ENCODE measurements at places on chromosomes 11 and 22.

DNA sequence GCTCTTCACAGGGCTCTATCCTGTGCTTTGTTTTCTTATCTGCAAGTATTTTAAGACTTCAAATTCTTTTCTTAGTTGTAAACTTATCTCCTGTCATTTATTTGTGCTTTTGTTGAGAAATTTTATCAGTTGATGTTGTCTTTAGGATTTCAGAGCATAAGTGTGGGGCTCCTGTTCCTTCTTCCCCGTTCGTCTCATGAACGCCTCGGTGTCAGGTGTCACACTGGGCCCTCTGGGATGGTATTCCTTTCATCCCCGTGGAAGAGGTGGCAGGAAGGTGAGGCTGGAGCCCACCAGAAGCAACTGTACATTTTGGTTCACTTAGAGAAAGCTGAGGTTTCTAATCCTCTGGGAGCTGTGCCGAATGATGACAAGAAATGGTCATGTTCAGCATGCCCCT, 17.9 kb downstream of the NADSYN1 start:
- DNase-seq: no peak

DNA sequence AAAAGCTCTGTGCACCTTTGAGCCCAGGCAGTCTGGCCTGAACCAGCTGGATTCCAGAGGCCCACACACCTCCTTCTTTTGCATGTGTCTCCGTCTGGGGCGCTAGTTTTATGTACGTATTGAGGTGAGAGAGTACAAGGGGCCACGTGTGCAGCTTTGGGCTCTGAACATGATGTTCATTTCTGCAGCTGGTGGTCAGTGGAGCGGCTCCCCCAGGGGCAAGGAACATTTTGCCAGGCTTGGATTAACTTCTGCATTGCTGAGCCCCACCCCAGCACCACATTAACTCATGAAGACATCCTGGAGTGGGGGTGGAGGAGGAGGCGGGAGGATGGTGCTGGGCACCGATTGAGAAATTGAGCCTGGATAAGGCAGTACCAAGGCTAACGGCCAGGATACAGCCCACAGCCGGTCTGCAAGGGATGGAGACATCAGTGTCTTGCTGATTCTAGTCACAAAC, 13.8 kb downstream of the USP2 start:
- no peak for DNase-seq

DNA sequence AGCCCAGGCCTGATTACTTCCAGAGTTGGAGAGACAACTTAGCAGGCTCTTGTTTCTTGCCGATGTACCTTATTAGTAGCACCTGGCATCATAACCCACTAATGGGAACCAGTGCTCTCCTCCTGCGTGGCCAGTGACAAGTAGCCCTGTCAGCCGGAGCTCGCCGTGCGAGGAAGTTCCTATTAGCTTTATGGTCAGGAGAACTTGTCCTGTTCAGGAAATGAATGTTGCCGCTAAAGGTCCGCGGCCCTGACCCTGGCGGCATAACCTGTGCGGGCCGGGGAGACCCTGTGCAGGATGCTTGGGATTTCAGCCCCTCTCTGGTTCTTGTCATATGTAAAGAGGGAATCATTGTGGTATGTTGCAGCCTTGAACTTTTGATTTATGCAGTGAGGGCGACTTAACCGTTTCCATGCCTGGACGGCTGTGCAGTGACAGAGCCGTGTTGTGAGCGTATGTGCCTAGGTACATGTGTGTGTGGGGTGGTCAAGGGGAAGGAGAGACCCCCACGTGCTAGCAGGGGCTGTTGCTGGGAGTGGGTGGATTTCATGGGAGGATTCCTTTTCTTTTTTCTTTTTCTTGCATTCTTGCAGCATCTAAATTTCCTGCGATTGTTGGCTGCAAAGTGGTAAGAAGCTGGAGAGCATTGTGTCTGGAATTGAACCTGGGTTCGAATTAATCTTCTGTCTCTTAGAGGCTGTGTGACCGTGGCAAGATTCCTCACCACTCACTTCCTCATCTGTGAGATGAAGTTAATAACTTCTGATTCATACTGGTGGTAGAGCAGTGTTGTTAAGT, 15.2 kb downstream of the ZBTB16 start:
- DNase-seq: no peak

DNA sequence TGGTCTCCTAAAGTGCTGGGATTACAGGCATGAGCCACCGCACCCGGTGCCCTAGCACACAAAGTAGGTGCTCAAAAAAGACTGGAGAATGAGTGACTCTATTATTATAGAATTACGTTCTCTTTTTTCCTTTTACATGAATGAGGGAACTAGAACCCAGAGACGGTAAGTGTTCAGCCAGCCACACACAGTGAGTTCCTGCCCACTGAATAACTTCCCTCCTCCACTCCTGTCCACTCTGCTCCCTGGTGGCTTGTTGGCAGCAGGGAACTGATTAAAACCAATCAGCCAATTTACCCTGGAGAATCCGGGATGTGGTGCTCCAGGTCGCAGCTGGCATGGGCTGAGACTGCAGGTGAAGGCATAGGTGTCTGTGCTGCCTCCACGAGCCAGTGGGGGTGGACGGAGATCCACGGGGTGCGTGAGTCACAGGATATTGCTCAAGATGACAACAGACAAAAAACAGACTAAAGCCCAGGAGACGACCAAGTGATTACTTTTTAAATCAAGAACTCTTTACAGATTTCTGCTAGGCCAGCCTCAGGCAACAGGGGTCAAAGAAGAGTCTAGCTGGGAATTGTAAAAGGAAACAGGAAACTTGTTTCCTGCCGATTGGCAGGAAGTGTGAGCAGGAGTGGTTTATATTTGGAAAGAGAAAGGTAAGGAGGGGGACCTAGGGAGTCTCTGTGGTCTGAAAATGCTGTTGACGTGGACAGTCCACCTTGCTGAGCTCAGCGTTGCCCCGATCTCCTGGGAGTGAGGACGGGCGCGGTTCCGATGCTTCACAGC, 95.2 kb upstream of the TP53I11 start:
- DNase-seq: no peak

GRCh38 chr11:86210898-86211297, 33.7 kb upstream of the EED start:
- DNase-seq: no peak

DNA sequence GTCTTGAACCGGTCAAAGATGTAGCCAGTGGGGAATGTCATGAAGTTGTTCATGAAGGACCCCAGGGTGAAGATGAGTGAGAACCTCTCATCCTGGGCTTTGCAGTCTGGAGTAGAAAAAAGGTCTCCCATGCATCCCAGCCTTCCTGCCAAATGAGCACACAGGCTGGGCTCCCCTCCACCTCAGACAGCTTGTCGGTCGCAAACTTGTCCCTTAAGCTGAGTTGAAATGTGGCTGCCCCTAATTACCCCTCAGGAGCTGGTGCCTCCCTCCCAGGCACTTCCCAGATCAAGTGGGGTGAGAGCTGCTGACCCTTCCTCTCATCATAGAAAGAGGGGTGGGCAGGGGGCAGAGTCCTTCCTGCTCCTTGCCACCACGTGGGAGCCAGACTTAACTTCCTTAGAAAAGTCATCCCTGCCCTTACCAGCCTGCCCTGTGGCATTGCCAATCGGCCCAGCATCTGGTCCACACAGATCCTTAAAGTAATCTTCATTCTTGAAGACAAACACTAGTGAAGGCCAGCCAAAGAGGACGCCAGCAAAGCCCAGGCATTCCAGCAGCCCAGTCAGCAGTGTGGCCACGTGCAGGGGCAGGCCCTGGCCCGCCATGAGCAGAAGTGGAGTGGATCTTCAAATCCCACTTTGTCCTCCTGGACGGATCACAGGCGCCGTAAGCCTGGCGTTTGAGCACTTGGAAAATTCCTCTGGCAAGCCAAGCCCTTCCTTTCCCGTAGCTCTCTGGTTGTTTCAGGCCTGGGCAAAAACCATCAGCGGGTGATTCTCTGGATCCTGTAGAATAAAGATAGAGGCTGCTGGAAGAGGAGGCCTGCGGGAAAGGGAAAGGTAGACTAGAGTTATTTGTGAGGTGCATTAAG, 1.1 kb downstream of the SLC43A3 start:
- DNase-seq: no peak

DNA sequence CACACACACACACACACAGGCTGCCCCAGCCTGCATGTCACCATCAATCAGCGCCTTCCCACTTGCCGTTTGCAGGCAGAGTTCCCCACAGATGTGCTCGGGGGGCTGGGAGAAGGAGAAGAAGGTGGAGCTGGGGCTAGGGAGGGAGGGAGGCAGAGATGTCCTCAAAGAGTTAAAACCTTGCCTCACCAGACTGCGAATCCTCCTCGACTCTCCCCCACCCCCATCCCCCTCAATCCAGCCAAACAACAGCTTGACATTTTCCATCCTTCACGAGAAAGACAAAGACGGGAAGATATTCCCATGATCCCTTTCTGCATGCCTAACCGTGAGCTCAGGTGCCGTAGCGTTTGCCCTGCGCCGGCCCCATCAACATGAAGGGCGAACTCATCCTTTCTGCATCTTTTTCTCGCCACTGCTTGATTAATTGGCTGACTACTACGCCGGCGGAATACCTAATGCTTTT, 365.5 kb downstream of the MIAT start:
- no peak for DNase-seq

GRCh38 chr11:3173795-3174194, 8.7 kb upstream of the OSBPL5 start:
- no peak for DNase-seq

- no peak for DNase-seq
Observed at GRCh38 chr11:128201801-128202200, 385.6 kb downstream of the ETS1 start.

DNA sequence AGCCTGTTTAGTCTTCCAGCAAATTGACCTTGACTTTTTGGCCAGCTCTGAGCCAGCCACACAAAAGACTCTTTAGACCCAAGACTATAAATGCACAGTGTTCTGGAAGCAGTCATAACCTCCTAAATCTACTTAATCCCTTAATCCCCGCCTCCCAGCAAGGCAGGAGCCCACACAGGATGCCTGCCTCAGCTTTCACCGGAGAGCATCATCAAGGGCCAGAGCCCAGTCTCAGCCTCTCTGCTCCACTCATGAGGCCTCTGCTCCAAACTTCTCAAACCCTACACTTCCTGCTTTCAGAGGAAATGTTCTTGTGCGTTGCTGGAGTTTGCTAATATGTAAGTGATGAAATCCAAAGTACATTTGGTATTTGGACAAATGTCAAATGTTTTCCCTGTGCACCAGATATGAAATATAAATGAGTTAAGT, 57.9 kb upstream of the FSHB start:
- no peak for DNase-seq

- no peak for DNase-seq
Observed at GRCh38 chr11:106413222-106413621, 335.8 kb downstream of the AASDHPPT start.

GRCh38 chr22:33871935-33872334, 48.3 kb downstream of the LARGE1 start:
- DNase-seq: no peak

GRCh38 chr22:44620129-44620840, 81.7 kb upstream of the PRR5 start:
- no peak for DNase-seq

DNA sequence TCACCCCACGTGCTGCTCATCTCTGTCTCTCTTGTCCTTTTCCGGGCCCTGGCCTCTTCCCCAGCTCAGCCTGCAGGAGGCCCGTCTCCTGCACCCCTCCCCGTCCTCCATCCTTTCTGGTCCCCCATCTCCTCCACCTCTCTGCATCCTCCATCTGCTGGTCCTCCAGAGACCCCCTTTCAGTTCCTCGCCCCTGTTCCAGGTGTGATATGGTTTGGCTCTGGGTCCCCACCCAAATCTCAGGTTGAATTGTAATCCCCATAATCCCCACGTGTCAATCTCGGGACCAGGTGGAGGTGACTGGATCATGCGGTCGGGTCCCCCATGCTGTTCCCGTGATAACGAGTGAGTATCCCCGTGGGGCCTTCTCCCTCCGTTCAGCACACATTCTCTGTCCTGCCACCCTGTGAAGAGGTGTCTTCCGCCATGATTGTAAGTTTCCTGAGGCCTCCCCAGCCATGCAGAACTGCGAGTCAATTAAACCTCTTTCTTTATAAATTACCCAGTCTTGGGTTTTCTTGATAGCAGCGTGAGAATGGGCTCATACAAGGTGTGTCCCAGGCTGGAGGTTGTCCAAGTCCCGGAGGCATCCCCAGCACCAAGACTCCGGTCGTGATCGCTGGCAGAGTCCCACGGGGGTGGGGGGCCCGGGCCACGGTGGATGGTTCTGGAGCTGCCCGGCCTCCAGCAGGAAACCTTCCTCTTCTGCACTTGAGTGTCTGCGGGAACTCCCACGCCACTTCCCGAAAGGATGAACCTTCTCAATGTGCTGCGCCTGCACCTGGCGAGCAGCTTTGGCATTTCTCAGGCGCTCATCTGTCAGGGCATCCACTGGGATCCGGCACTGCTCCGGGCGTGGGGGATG, 29.0 kb upstream of the TOLLIP start:
- DNase-seq: no peak

- DNase-seq: no peak
Observed at GRCh38 chr11:88202498-88202897, 27.3 kb upstream of the RAB38 start.

DNA sequence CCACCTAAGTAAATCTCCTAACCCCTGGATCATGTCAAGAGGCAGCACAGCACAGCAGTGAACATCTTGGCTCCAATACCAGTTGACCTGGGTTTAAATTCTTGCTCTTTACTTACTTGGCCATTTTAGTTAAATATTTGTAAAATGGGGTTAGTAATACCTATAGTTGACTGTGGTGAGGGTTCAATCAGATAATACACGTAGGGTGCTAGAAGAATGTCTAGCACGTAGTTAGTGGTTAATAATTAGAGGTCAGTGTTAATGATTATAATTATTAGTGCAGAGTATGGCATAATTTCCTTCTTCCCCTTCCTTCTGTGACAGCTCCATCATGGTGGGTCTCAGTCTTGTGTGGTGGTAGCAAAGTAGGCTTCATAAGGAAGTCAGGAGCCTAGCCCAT, 520.8 kb downstream of the INSC start:
- DNase-seq: no peak

GRCh38 chr11:65854161-65854592, 3.8 kb downstream of the CFL1 start:
- DNase-seq: no peak

DNA sequence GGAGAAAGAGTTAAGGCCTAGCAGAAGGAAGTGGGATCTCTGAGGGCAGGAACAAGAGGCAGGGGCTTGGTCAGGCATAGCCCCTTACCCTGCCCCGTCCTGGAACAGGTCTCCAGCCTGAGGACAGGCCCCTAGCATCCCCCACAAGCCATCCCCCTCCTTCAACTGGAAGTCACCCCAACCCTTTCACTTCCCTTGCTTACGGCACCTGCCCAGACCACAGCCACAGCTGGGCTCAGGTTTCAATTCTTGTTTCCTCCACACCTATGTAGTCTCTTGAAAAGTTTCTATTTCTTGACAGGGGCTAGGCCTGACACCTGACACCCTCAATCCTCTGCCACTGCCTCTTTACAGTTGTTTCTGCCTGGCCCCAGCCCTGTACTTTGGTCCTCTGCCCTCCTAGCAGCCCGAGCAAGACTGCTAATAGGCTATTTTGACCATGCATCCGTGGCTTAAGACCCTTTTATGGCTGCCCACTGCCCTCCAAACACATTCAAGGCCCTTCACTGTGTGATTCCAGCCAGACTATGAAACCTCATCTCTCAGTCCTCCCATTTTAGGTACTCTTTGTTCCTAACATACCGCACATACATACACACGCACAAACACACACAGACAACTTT, 10.9 kb upstream of the FCHSD2 start:
- DNase-seq: no peak
